Pulmonary artery endothelial cell (primary cell): ENCODE measurements at places on chromosomes 5 and 9. TPM values are rescaled to one million over a fixed set of nuclear protein-coding genes. Genes with fewer than 3 reads are reported as not detected.

The SURF2 gene
- total RNA-seq, result 17.5 and 19.8 TPM in 2 replicates

The OR1J2 gene
- total RNA-seq, result not detected in 2 replicates

The ADRB2 gene
- 3.1 and 3.5 TPM in 2 replicates for total RNA-seq

The IFNE gene
- total RNA-seq, result 0.92 and 1.0 TPM in 2 replicates

The TAL2 gene
- not detected in 2 replicates for total RNA-seq

The DMRTA1 gene
- 0.20 and 0.35 TPM in 2 replicates for total RNA-seq

The FBXL7 gene
- 5.3 and 6.6 TPM in 2 replicates for total RNA-seq

The ETF1 gene
- total RNA-seq, result 140 and 162 TPM in 2 replicates

The NUTM2F gene
- not detected in 2 replicates for total RNA-seq

The PTGS1 gene
- total RNA-seq, result 14.4 and 28.7 TPM in 2 replicates

The SH3PXD2B gene
- 19.4 and 25.9 TPM in 2 replicates for total RNA-seq

The GTF2H2 gene
- total RNA-seq, result 13.1 and 15.0 TPM in 2 replicates

The CYLC2 gene
- not detected in 2 replicates for total RNA-seq

The STC2 gene
- 28.9 and 32.7 TPM in 2 replicates for total RNA-seq

The HTR1A gene
- total RNA-seq, result not detected in 2 replicates

The CDX1 gene
- not detected in 2 replicates for total RNA-seq

The TMC1 gene
- total RNA-seq, result 0.46 and 0.99 TPM in 2 replicates

The STPG3 gene
- not detected in 2 replicates for total RNA-seq
